ENCODE measurements at places on chromosomes 11 and 22.

DNA sequence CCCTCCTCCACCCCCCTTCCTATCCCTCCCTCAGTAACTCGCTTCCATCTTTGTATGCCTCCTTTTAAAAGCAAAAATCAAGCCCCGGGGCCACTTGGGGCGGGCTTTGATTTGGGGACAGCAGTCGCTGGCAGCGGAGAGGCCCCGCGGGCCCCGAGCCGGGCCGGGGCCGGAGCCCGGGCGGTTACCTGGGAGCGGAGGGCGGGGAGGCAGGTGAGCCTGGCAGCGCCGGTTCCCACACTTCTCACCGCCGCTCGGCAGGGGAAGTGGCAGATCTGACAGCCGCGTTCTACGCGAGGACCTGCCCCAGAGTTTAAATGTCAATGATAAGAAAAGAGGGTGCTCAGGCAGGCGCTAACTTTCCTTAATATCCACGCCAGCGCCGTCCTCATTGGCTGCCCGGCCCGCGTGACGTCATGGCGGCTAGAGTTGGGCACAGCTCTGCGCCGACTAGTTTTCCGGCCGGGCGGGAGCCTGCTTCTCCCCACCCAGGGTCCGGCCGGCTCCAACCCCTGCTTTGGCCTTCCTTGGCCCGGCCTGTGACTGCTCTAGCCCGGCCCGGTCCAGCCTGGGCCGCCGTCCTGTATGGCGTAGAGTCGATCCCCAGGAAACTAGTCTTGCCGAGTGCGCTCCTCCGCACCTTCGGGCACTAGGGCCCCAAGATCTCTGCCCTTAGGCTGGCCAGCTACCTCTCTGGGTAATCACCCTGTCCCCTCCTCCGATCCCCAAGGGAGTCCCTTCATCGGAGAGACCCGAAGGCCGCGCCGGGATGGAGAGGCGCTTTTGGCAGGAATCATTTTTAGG is 6.7 kb upstream of the PAX6 start:
- DNase-seq = no peak

- DNase-seq = peak; percentile 22
These were observed 2.3 kb downstream of the ADORA2A start for GRCh38 chr22:24429411-24430365.

GRCh38 chr22:36744791-36745190 is 31.1 kb downstream of the IFT27 start:
- DNase-seq = no peak

- no peak for DNase-seq
These were observed 13.0 kb upstream of the FLI1 start for GRCh38 chr11:128680906-128681305.

DNA sequence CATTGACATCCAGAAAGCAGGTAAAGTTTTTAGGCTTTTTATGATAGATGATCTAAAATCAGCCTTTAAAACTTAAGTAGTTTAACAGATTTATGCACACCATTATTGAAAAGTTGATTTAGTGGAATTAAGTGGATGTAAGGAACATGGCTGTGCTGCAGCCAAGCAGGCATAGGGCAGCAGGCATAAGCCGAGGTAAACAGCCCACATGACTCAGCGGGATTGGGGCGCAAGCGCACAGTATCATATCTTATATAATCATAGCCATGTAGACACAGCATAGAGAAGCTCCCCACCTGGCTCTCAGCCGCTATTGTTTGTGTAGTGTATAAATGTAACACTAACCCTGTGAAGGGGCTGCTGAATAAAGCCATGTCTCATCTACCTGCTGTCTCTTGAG is 157.5 kb downstream of the WNT11 start:
- no peak for DNase-seq

DNA sequence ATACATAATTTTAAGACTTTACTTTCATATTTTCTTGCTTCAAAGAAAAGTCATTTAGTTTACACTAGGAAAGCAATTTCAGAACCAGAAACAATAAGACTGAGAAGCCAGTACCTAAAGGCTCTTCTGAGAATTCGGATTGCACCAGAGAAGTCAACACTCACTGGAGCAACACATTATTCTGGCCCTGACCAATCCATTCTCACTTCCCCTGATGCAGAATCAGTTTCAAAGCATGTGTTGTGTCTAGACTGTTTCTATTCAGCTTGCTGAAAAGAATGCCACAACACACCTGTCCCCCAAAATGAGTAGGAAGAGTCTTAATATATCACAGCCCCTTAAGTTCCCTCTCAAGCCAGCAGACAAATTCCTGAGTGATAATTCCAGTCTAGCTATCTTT is 1074.3 kb upstream of the TENM4 start:
- DNase-seq = no peak

DNA sequence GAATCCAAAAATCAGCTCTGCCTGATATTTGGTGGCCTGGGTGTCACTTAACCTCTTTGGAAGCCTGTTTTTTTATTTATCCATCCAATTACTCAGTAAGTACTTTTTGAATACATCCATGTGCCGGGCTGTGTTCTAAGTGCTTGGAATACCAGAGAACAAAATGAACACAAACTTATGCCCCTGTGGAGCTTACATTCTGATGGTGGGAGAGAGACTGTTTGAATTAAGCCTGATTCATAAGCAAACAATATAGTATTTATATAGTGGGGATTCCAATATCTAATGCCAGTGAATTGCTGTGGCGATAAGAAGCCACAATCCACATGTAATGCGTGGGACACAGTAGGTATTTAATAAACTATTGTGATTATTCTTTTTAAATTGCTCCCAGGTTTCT is 19.4 kb downstream of the KCNJ5 start:
- DNase-seq = peak; percentile 83

GRCh38 chr11:10991393-10991792 is 133.5 kb upstream of the ZBED5 start:
- no peak for DNase-seq

GRCh38 chr11:134592391-134592990 is 180.4 kb upstream of the B3GAT1 start:
- no peak for DNase-seq

Measured in IMR-90 (cell line).